NCI-H1436 treated with DMSO at 0.1 percent for 48 hours (cell line): ENCODE measurements at places on chromosomes 7 and 10.

- DNase-seq: no peak
Measured at GRCh38 chr7:18402488-18403183, 92.9 kb upstream of the HDAC9 start.

DNA sequence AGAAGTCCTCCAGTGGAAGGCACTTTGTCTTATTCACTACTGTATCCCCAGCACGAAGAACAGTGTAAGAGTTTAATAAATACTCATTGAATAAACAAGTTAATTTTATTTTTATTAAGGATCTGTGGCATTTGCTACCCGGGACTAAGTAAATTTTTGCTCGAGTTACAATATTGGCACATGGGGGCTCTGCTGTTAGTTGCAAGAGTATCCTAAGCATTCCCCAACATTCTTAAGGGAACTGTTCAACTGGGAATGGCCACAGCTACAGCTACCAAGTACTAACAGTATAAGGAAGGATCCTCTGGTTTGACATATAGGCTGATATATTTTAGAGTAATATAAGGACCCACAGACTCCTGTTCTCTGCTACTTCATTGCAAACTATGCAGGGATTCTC, 8.7 kb upstream of the LRRTM3 start:
- DNase-seq: no peak

DNA sequence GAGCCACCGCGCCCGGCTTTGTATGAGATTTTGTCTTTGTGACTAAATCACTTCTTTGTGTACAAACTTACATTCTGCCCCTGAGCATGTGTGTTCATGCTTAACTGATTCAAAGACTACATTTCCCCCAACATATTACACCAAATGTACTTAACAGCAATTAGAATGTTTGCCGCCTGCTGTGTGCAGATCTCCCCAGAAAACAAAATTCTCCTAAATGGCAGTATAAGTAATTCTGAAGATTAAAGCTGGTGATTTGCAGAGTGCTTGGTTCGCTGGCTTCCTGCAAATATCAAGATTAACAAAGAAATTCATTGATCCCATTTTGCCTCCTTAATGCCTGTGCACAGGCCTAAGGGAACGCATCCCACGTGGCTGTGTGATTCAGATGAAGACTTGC, 230.3 kb downstream of the GALNT17 start:
- DNase-seq: no peak

- DNase-seq: no peak
Measured at GRCh38 chr10:128781637-128782036, 655.4 kb upstream of the MKI67 start.

DNA sequence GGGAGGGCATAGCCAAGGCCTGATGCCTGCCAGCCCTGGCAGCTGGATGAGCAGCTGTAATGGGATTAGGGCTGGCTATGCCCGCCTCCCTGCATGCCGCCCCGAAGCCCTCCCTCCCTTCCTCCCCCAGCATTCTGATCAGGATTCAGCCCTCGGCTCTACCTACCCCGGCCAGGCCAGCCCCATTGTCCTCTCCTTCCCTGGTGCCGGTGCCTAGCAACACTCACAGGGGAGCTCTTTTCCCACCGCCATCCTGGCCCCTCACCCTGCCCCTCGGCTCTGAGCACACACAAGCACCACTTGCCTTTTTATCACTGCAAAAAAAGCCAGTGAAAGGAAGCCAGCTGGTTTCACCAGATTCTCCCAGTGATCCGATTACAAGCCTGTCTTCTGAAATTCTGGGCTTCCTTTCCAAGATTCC, 9.0 kb upstream of the ADCYAP1R1 start:
- DNase-seq: no peak

GRCh38 chr7:154916856-154917807, 85.8 kb downstream of the PAXIP1 start:
- no peak for DNase-seq

DNA sequence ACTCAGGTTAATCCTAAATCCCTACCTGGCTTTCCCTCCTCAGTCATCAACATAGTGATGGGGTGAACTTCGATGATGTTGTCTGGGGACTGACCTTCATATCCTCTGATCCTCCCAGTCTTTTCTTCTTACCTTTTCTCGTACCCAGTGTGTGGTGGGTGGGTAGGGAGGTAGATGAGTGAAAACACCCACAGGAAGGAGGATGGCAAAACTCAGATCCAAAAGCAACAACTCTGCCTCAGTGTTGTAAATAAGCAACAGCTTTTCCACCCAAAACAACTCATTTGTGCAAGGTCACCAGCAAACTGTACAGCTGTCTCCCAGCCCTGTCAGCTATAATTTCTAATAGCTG, 38.6 kb downstream of the VOPP1 start:
- DNase-seq: no peak
